Astrocyte of the spinal cord (primary cell): ENCODE measurements at places on chromosomes 3 and 15.

GRCh38 chr3:24502690-24503089 is 8.0 kb upstream of the THRB start:
- no peak for DNase-seq

DNA sequence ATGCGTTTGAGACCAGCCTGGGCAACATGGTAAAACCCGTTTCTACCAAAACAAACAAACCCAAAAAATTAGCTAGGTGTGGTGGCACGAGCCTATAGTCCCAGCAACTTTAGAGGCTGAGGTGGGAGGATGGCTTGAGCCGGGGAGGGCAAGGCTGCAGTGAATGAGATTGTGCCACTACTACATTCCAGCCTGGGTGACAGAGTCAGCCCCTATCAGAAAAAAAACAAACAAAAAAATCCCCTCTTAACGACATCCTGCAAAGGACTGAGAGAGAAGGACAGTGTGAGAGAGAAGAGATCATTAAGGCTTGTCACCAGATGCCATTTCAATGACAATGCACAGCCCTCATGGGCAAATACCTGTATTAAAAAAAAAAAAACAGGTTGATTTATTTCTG is 266.7 kb upstream of the ATP10A start:
- no peak for DNase-seq

DNA sequence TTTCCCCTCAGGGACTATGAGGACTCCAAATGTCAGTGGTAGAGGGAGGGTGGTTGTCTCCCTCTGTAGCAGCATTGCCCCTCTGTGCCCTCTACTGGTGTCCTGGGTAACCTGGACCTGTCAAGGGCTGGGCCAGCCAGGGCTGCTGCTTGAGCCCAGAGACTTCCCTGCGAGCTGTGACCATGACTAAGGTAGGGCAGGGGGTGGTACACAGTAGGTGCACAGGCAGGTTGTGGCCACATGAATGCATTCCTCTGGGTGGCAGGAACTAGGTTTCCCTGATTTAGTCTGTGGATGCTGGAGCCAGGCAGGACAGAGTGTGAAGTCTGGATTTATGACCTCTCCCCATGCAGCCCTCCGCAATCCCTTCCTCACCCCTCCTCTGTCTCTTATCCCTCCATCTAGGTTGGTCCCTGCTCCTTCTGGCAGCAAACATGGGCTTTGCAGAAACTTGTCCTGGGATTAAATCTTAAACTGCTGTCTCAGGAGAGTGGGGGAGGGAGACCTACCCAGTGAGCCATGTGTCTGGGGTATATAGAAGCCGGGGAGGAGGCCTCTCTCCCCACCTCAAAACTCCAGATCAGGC is 8.7 kb upstream of the SEMA3F start:
- DNase-seq: no peak

GRCh38 chr15:49752517-49752916 is 131.7 kb downstream of the DTWD1 start:
- no peak for DNase-seq

GRCh38 chr3:24420224-24420623 is 74.4 kb downstream of the THRB start:
- no peak for DNase-seq

- DNase-seq: no peak
Observed at GRCh38 chr3:123089611-123090331, 22.9 kb downstream of the PDIA5 start.

- no peak for DNase-seq
Observed at GRCh38 chr3:140950863-140951262, 9.2 kb downstream of the SLC25A36 start.
